ENCODE measurements at places on chromosomes 4 and X.

DNA sequence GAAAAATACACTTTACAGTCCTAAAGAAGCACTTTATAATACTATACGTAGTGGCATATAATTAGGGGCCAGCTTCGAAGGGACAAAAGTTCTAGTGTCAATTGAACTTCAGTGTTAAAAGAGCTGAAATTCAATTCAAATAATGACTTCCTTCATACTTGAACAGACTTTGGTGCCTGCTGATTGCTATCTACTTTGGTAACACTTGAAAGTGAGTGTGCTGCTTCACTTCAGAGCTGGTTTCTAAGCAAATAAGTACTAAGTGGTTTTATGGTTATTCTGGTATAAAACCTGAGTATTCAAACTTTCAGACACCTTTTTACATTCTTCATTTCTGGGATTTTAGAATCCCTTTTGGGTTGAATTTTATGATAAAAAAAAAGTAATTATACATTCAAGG is 107.0 kb downstream of the SLC4A4 start:
- H3K4me3 ChIP-seq: no peak overlapping the region
- H3K27ac ChIP-seq: no peak overlapping the region
- H3K4me1 ChIP-seq: no peaks in the 10 kb centered on the region
- no peaks in the 10 kb centered on the region for H3K27me3 ChIP-seq
- H3K36me3 ChIP-seq: no peaks in the 10 kb centered on the region

- no peak overlapping the region for H3K27ac ChIP-seq
- H3K36me3 ChIP-seq: peaks cover 81% of the 10 kb centered on the region
- no peak overlapping the region for H3K4me3 ChIP-seq
- no peaks in the 10 kb centered on the region for H3K4me1 ChIP-seq
- no peak for DNase-seq
Observed at GRCh38 chr4:1819284-1819683, 26.2 kb downstream of the FGFR3 start.

- DNase-seq: no peak
- no peak overlapping the region for H3K27ac ChIP-seq
- H3K27me3 ChIP-seq: no peaks in the 10 kb centered on the region
- H3K4me3 ChIP-seq: no peak overlapping the region
- peaks cover 7% of the 10 kb centered on the region for H3K4me1 ChIP-seq
Observed at GRCh38 chrX:69027181-69028005, 137.9 kb downstream of the PJA1 start.

GRCh38 chr4:138992676-138993075 is 22.9 kb upstream of the NOCT start:
- H3K4me3 ChIP-seq: no peak overlapping the region
- no peaks in the 10 kb centered on the region for H3K4me1 ChIP-seq
- no peaks in the 10 kb centered on the region for H3K27me3 ChIP-seq
- DNase-seq: no peak

DNA sequence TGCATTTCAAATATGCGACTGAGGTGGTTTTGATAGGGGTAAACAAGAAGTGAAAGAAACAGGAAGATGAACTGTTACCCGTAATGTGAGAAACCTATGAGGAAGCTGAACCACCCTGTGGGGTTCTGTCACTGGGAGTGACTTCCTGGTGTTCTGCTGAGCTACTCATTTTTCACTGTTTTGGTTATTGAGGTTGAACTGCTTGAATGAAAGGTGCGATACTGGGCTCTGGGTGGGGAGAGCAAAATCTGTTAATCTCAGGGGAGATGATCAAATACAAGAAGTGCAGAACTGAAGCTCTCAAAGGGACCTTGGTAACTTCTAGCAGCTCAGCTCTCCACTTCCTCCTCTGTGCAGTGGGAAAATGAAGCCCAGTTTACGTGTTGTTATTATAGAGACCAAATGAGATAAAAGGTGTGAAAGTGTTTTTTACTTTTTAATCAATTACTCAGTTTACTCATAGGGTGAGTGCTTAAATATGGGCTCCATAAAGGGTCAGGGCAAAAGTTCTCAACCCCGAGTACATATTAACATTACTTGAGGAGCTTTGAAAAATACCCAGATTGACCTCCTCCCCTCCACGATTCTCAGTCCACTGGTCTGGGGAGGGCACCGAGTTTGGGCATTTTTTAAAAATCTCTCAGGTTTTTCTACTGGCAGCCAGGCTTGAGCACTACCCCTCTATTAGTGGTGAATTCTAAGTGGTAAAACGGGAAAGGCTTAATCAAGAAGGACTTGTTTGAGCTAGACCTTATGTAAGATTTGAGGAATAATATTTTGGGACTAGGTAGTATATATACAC is 66.7 kb downstream of the COQ2 start:
- H3K27ac ChIP-seq: no peak overlapping the region
- no peaks in the 10 kb centered on the region for H3K27me3 ChIP-seq
- H3K36me3 ChIP-seq: no peaks in the 10 kb centered on the region
- H3K4me3 ChIP-seq: no peak overlapping the region

DNA sequence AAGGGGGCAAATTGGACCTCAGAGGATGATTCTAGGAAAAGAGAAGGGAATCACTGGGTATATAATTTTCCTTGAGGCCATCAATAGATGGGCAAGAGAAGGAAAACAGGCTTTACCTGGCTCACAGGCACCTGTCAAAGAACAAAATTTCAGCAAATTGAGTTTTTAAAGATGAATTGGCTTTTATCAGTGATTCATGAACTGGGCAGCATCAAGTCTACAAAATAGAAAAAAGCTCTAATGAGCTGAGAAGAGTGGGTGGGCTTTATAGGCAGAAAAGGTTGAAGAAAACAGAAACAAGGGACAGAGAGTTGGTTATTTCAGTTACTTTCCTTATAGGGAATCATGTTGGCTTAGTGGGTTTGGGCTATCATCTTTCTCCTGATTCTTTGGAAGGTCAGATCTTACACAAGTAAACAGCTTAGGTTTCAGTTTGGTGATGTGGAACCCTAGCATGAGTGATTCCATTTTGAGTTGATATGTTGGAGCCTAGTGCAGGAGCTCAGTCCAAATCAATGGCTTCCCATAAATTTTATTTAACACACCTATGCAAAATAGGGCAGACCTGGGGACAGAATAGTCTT is 120.7 kb upstream of the MED14 start:
- no peaks in the 10 kb centered on the region for H3K36me3 ChIP-seq
- H3K27me3 ChIP-seq: no peaks in the 10 kb centered on the region

GRCh38 chr4:5371415-5372190 is 320.3 kb downstream of the STK32B start:
- no peaks in the 10 kb centered on the region for H3K4me1 ChIP-seq
- DNase-seq: no peak
- no peak overlapping the region for H3K27ac ChIP-seq
- H3K27me3 ChIP-seq: no peaks in the 10 kb centered on the region

Data from thoracic aorta (tissue), 2 donors.